ENCODE measurements at places on chromosomes 3 and 15.

DNA sequence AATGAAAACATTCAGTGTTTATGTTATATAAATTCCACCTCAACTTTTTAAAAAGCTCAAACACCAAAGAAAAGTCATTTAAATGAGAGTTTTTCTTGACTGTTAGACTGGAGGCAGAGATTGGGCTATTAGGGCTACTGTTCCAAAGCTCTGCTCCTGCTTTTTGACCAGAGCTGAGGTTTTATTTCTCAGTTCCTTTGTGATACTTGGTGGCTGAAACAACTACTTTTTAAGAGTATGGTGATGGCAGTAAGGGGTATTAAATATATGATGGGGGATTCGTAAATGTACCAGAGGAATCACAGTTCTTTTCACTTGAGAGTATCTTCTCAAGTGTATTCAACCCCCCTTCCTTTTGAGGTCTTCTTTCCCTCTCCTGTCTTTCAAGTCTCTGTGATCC, 186.1 kb upstream of the CGNL1 start:
- DNase-seq: no peak

GRCh38 chr15:57134851-57135250, 216.4 kb downstream of the TCF12 start:
- peak; percentile 93 for DNase-seq

GRCh38 chr3:179825527-179826246, 172.8 kb downstream of the USP13 start:
- DNase-seq: no peak

DNA sequence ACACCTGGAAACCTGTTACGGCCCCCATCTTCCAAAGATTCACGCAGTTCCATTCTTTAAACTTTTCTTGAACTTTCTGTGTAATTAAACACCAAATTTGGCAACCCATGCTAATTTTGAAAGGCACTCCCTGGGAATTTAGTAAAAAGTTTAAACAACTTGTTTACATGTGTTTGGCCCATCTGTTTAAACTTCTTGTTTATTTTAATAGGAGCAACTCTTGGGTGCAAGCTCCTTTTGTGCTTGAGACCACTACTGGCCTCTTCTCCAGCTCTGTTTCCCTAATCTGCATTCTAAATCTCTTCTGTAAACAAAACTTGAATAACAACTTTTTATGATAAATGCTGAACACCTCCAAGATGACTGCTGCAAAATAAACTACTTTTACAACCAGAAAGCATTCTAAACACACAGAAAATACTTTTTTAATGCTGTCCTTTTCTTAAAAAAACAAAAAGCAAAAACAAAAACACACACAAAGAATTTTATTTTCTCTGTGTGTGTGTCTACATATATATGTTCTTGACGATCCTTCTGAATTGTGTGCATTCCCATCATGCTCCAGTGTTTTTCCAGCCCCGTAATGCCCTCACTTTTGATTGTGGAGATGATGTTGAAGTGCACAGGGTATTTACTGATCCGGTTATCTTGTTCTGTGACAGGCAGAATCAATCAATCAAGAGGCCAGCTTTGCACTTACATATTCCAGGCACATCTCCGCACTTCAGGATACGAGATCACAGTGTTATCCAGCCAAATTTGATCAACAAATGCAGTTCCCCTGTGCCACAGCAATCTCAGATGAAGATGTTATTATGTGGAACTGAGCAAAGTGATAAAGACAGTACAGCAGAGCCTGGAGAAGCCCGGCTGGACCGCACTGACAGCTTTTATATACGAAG, 416.9 kb downstream of the FOXP1 start:
- DNase-seq: no peak

DNA sequence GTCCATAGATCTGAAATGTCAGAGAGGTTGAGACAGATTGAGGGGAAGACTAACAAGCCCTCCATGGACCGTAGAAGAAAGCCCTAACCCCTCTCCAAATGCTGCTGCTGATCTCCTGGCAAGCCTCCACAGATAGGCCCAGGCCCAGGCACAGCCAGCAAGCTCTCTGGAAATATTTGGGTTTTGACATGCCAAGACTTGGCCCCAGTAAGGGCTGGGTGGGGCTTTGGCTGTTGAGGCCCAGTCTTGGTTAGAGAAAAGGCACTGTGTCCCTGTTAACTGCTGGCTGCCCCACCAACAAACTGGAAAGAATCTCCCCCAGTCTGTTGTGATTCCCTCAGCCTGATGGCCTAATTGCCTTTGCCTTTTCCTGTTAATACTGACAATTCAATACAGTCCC, 208.8 kb upstream of the CTDSPL start:
- no peak for DNase-seq

DNA sequence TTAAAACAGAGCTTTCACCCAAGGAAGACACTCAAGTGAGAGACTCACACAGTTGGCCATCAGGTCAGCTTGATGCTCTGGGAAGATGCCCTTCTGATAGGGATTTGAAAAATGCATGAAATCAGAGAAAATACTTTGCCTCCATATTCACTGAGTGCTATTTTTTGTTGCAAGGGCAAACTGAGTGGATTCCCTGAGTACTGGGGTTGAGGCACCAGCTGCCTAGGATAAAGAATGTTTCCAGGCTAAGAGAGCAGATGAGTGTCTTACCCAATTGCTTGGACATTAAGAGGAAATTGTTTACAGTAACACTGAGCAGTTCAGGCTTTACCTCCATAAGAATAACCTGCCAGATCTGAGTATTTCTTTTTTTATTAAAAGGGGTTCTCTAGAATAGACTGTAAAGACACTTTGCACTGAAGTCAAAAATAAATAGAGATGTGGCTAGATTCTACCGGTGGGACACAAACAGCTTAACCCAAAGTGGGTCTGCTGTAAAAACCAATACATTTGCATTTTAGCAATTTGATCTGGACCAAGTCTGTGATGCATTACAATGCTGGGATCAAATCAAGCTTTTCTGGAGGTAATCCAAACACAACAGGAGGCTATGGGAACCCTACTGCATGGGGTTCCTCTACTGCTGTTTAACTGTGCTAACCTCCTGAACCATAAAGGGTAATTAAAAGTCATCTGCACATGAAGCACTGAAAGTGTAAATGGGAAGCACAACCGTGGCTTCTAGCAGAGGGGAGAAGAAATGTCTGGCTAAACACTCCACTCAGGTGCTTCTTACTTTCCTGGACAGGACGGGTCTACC, 238.8 kb upstream of the WNT5A start:
- DNase-seq: no peak

- no peak for DNase-seq
Observed at GRCh38 chr15:48565560-48566482, 79.7 kb downstream of the FBN1 start.

GRCh38 chr3:55698831-55699230, 211.7 kb upstream of the WNT5A start:
- DNase-seq: no peak

DNA sequence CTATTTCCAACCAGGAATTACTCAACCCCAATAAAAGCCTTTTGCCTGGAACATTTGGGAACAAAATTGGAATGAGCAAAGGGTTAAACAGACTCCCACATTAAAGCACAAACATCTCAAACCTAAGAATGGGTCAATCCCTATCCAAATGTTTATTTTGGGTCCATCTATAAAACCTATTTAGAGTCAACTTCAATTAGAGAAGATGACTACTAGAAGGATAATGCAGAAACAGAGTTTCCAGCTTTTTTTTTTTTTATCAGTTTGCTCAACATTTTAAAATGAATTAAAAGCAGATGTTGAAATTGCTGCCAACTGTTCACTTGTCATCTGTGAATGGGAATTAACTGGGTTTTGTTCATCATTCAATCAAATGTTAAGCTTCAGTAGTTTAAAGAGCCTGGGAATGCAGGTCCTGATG, 4.1 kb upstream of the TBC1D23 start:
- peak; percentile 55 for DNase-seq

DNA sequence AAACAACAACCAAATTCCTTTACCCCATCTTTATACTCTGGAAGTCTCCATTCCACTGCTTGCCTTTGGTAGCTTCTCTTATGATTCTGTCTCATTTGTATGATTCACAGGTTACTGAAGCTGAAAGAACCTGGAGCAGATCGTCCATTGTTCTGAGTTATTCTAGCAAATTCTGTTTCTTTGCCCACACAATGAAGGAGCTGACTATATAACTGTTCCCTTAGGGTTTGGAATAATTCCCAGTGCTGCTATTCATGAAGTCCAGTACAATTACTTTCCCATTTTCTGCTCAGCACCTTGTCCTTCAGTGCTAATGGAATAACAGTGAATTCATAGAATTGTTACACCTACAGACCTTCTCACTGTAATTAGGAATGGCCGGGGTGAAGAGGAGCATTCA, 167.8 kb downstream of the CHST2 start:
- DNase-seq: no peak

DNA sequence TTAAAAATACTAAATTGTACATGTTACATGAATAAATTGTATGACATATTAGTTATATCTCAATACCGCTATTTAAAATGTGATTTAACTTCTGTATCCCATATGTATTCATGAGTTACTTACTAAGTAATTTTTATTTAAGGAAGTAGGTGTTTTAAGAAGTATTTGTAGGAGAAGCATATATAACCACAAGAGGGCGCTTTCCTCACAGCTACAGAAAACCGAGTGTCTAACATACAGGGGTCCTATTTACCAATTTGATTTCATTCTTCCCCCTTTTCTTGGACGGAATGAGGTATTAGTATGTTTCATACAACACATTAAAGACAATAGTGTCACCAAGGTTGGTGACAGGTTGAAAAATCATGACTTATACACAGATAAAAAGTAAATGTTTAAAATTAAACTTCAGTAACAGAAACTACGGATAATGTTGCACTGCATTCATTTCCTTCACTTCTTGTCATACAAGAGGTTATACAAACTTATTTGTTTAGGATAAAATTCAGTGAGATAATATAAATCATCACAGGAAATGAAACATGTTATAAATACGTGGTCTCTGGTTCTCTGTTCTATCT, 253.6 kb downstream of the MAGI1 start:
- peak; percentile 50 for DNase-seq

- DNase-seq: no peak
Observed at GRCh38 chr15:26421065-26421464, 351.8 kb downstream of the GABRB3 start.

- DNase-seq: no peak
Observed at GRCh38 chr3:56157693-56158362, 310.4 kb downstream of the ERC2 start.

DNA sequence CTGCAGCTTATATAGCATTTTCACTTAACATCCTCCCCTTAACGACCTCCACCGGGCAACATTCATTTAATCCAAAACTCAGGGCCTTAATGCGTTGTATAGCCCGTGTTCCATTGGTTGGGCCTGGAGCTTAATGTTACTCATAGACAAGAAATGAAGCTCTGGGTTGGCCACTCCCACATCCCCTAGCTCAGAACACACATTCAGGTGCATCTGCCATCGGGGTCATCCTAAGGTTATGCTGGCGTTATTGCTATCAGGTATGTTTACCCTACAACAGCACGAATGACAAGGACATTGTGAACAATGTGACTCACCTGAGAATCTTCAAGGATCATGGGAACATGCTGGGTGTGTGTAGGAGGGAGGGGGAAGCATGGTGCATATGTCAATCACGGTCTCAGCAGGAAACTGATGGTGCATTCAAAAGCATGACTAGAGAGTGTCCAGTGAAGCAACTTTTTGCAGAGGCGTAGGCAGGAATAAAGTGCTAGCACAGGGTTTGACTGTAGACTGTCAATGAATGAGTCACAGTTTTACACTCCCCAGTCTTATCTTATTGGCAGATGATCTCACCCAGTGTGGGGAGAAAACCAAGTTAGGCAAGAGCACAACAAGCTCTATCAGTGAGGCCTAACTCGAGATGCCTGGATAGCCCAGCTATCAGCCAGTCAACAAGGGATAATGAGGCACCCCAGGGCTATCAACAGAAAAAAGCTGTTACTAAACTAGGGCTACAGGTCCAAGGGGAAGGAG, 402.1 kb upstream of the MCTP2 start:
- no peak for DNase-seq

GRCh38 chr3:133845127-133845526, 39.5 kb downstream of the SRPRB start:
- no peak for DNase-seq

DNA sequence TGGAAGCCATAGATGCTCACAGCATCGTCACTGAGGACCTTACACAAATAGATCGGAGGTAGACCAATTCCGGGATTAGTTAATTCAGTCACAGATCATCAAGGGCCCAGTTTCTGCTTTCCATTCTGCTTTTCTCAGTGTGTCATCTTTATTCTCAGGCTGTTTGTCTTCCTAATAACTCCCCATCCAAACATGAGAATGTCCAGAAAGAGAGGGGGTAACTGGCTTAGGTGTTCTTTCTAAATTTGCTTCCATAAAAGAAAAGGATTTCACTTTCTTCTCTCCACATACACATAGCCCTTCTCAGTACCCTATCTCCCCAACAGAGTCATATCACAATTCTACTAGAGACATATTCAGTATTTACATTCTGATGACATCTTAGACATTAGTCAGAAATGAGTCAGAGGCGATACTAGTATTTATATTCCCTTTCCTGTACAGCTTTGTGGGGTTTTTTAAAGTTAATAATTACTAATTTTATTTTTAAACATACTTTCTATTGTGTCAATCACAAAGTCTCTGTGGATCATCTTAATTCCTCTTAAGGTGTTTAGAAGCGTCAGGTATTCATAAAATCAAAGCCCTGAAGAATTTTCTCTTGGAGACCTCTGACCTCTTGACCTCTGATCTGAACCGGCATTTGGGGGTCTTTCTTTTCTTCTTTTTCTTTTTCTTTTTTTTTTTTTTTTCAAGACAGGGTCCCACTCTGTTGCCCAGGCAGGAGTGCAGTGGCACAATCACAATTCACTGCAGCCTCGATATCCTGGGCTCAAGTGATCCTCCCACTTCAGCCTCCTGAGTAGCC, 24.3 kb upstream of the IL12A start:
- DNase-seq: no peak

- no peak for DNase-seq
Observed at GRCh38 chr3:51379746-51380455, 5.2 kb upstream of the MANF start.

DNA sequence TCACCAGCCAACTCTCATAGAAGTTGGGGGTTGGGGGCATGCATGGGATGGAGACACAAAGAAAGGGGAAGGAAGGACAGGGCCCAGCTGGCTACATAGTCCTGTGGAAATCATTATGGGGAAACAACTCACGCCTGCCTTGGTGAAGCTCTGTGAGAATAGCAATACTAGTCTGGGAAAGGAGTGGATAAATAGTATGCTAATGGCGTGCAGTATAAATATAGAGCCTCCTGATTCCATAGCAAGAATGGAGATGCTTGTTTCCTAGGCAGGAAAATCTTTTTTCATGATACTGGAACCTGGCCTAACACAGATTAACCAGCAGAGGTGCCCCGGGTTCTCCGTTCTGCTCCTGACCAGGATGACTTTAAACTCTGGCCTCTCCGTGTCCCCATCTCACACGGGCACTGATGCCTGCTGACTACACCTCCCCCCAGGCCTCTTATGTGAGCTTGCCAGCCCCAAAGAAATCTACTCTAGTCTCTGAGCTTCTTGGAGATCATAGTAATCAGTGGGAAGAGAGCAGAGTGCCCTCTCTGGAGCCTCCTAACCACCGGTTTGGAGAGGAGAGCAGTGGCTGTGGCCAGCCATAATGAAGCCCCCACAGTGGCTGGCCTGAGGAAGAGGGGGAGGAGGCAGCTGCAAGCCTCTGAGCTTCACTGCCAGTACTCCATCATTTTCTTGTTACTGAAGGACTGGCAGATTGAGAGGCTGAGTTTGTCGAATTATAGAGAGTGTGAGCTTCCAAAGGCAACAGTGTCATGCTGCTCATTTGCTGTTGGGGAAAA, 355.0 kb upstream of the SEMA6D start:
- DNase-seq: no peak

GRCh38 chr3:39191111-39191510, 1.3 kb downstream of the XIRP1 start:
- DNase-seq: no peak

Data from SK-N-MC (cell line).